ENCODE measurements at places on chromosomes 3 and 15.
A peak's percentile ranks its signal among the peaks of the same experiment; 100 is the strongest.

DNA sequence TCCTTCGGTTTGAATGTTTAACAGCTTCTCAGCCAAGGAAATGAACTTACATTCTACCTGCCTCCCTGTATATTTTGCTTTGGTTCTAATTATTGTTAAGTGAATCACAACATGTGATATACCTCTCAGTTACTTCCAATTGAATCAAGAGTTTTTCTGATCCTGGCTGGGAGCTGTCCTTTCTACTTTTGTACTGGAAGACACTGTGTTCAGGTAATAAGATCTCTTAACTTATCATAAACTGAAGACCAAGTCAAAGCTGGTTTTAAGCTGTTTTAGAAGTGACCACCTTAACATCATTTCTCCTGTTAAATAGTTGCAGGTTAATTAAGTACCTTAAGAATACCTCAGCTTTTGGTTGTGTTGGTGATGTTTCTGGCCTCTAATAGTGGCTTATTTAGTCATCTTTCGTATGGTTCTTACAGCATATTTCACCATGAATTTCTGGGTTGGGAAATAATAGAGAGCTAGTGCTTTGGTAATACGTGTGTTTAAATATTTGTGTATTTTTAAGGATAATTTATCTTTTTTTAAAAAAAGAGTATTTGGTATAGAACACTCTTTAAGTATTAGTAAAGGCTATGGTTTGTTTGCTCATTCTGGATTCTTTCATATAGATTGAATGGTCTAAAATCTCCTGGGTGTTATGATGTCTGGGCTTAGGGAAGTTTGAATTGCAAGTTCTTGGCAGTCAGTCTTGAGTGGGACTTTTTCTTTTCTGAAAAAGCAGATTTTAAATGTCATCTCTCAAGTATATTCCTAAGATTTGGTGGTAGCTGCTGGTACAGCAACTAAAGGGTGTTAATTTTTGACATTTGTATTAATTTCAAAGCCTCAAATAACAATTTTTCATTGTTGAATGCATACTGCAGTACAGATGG lies 1.6 kb downstream of the RAB8B start:
- DNase-seq, result no peak

- DNase-seq, result no peak
These were observed 16.7 kb upstream of the CRTC3 start for GRCh38 chr15:90512981-90513380.

- DNase-seq, result no peak
These were observed 39.1 kb downstream of the SMAD3 start for GRCh38 chr15:67104510-67104909.

DNA sequence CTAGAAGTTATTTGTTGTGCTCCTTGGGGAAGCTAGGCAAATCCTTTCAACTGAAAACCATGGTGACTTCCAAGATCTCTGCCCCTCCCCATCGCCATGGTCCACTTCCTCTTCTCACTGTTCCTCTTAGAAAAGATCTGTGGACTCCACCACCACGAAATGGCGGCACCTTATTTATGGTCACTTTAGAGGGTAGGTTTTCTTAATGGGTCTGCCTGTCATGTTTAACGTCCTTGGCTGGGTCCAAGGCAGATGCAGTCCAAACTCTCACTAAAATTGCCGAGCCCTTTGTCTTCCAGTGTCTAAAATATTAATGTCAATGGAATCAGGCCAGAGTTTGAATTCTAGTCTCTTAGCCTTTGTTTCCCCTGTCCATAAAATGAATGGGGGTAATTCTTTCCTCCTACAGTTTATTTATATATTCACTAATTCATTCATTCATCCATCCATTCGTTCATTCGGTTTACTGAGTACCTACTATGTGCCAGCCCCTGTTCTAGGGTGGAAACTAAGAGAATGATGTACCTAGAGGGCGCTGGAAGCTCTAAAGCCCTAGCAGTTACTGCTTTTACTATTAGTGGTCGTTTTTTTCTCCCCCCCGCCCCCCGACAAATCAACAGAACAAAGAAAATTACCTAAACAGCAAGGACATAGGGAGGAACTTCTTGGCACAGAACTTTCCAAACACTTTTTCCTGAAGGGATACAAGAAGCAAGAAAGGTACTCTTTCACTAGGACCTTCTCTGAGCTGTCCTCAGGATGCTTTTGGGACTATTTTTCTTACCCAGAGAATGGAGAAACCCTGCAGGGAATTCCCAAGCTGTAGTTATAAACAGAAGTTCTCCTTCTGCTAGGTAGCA lies 657 bp downstream of the PATL2 start:
- DNase-seq, result no peak

- no peak for DNase-seq
These were observed 52.1 kb downstream of the CMTM8 start for GRCh38 chr3:32290619-32291018.

DNA sequence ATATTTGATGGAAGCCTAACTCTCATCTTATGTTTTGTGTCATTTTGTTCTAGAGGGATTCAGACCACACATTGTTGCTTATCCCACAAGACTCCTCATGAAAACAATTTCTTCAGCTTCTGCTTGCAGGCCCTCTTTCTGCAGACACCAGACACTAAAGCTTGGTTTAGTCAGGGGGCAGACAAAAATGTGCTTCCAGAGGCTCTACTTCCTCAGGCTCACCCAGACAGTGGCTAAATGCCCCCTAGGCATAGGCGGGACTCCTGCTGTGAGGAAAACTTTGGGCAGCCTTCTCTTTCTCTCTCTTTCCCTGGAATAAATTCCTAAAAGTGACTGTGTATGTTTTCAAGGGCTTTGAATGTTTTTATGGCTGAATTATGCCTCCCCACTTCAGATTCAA lies 435.4 kb upstream of the ATP11B start:
- DNase-seq, result no peak

- DNase-seq, result no peak
These were observed 10.3 kb downstream of the TRAK1 start for GRCh38 chr3:42101481-42101880.

GRCh38 chr15:51768018-51768417 lies 16.6 kb downstream of the TMOD2 start:
- no peak for DNase-seq

- peak; percentile 10 for DNase-seq
These were observed 136.4 kb downstream of the ATP8B4 start for GRCh38 chr15:49982584-49982983.
